Activated T-helper 1 cell treated with anti-CD3 and anti-CD28 coated beads, Interleukin-12 subunit alpha, Interleukin-12 subunit beta, Interleukin-2, Interleukin-4 antibody, amounts not matched to agents 30 ng/mL and 10 ng/mL and 1 ng/mL, durations not matched to agents 14 hours and 24 hours and 36 hours (primary cell): ENCODE measurements at places on chromosomes 5 and 9. TPM values are rescaled to one million over a fixed set of nuclear protein-coding genes. Genes with fewer than 3 reads are reported as not detected.

GRCh38 chr9:98104445-98104881 is 14.6 kb downstream of the TRIM14 start:
- H3K36me3 ChIP-seq = peaks cover 29% of the 10 kb centered on the region
- peak overlapping the region; percentile 95 for H3K27ac ChIP-seq
- H3K27me3 ChIP-seq = no peaks in the 10 kb centered on the region
- H3K4me3 ChIP-seq = peak overlapping the region; percentile 69
- no peak for DNase-seq

Gene C9orf50
- total RNA-seq = not detected in 2 replicates

DNA sequence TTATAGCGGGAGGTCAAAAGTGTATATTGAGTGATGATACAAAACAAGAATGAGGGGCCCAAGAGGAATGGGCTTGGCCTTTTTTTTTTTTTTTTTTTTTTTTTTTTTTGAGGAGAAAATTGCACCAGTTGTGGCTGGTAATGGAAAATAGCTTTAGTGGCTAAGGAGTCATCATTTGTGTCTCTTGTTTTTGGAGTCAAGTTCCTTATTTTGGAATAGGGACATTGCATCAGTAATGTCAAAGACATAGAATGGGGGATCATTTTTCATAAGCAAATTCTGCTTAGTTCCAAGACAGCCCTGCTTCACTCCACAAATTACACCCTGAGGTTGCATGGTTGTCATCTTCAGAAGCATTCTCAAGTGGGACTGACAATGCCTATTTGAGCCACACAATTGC is 137.4 kb downstream of the STK32A start:
- H3K36me3 ChIP-seq = no peaks in the 10 kb centered on the region
- H3K27ac ChIP-seq = no peak overlapping the region
- H3K27me3 ChIP-seq = peaks cover 1% of the 10 kb centered on the region
- no peak for DNase-seq

GRCh38 chr5:80165452-80165851 is 90.4 kb downstream of the SERINC5 start:
- H3K4me1 ChIP-seq = peaks cover 6% of the 10 kb centered on the region
- H3K36me3 ChIP-seq = peaks cover 63% of the 10 kb centered on the region
- H3K27me3 ChIP-seq = no peaks in the 10 kb centered on the region
- DNase-seq = no peak
